HS-27A (cell line): ENCODE measurements at places on chromosomes 4 and X.

DNA sequence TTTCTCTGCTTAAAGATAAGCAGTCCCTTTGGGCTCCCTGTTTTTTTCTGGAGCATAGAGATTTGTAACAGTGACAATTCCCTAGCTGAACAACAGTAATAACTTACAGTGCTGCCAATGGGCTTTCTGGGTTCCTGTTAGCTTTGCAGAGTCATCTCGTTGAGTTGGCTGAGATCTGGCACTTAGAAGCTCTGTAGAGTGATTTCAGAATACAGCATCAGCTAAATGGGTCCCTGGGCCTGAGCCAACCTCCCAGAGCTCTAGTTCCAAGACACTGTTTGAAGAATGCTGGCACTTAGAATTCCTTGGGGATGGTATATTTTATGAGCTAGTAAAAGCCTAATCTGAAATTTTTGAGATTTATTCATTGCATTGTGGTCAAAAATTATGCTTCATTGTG lies 43.5 kb upstream of the SERTM2 start:
- DNase-seq = no peak

- no peak for DNase-seq
These were observed 45.3 kb downstream of the MMRN1 start for GRCh38 chr4:89939994-89940393.

DNA sequence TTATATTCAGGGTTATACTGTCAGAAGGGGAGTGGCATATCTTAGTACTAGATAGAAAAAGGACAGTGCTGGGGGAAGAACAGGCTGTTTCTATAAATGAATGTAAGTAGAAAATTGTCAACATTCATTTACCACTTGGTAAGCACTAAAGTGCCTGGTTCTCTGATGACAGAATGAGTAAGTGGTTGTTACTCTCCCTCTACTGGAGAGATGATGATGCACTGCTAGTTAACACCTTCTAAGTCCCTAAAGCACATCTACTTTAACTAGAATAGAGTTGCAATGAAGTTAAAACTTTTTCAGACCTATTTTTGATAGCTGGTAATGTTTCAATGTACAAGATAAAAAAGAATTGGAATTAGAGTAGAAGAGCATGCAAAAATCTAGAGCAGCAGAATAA lies 214.5 kb downstream of the KLHL4 start:
- DNase-seq = no peak

- no peak for DNase-seq
These were observed 124.9 kb upstream of the ZCCHC13 start for GRCh38 chrX:74179071-74179470.

- DNase-seq = no peak
These were observed 555.4 kb downstream of the STPG2 start for GRCh38 chr4:97587912-97588311.

- no peak for DNase-seq
These were observed 21.4 kb upstream of the PPP2R2C start for GRCh38 chr4:6493658-6494304.

- no peak for DNase-seq
These were observed 114.0 kb downstream of the CLCN5 start for GRCh38 chrX:50036426-50036825.
